ENCODE measurements at places on chromosomes 5 and 9.

DNA sequence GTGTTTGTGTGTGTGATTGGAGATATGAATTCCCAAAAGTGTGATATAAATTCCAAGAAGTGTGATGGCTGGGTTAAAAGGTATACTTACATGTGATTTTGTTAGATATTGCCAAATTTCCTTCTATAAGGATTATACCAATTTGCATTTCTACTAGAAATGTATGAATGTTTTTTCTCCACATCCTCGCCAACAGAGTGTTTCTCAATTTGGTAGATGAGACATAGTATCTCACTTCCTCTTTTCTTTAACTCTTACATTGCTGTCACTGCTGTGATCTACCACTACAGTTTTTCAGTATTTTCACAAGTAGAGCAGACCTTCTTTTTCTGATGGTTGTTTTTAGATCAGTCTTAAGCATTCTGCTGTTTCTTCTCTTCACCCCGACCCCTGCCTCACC, 111.3 kb downstream of the FER start:
- no peak for DNase-seq

- DNase-seq = no peak
These were observed 12.2 kb downstream of the SLC35A4 start for GRCh38 chr5:140576776-140577201.

- no peak for DNase-seq
These were observed 74.1 kb downstream of the ANKRD33B start for GRCh38 chr5:10637944-10638343.

DNA sequence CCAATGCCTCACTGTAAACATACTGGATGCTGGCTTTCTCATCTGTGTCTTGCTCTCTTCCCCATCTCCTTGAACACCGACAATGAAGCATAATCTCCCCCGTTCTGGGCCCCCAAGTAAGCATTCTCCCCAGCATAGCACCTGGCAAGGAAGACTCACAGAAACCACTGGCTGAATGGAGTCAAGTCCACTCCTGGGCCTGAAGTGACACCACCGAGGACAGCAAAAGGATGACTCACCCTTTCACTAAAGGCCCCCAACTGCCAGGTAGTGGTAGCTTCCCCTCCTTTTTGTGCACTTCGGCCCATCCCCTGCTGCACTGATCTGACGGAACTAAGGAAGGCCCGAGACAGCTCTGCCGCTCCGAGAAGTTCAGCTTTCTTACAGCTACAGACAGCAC, 9.4 kb downstream of the VDAC1 start:
- DNase-seq = no peak

DNA sequence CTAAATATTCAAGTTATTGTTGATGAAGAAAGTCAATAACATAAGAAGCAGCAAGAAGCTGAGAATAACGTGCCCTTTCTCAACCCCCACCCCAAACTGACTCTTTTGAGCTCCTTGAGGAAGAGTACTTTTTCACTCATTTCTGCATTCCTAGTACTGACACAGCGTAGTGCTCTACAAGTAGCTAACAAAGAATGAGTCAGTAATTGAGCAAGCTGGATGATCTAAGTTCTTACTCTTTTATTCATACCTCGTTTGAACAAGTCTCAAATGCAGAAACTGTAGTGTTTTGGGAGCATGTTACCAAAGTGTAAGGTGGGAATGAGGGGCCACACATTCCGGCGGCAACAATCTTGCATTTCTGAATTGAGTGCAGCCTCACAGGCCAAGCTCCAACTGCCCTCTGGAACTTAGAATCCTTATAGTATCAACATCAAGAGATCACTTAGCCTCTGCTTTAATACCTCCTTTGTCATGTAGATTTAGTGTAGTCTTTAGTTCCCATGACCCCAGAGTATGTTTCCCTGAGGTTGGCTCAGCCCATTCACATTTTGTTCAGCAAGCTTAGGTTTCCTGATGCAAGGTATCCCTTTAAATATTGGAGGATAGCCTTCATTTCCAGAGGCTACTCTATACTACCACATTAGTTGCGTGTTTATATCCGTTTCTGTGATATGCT, 152.0 kb downstream of the PRR16 start:
- no peak for DNase-seq

GRCh38 chr5:17282283-17283120, 65.1 kb downstream of the BASP1 start:
- DNase-seq = no peak

GRCh38 chr9:109012876-109013678, at the start of gene CTNNAL1:
CTNNAL1 (minus strand) TSS chr9:109013499; CDS start chr9:109013442, 57 bp downstream.
- peak; percentile 57 for DNase-seq

DNA sequence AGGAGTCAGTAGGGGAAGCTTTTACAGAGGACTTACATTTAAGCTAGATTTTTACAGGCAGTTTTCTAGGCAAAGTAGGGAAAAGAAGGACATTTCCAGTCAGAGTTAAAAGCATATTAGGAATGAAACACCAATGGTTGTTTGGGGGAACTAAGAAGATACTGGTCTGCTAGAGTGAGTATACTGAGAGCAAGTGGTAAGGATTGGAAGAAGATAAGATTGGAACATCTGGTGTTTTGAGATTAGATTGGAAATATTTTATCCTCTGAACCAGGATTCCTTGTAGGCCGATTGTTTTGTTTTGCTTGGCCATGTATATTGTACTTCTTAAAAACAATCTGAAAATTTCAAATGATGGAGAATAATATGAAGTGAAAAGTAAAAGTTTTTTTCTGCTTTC, 7.7 kb downstream of the FBXO38 start:
- no peak for DNase-seq

DNA sequence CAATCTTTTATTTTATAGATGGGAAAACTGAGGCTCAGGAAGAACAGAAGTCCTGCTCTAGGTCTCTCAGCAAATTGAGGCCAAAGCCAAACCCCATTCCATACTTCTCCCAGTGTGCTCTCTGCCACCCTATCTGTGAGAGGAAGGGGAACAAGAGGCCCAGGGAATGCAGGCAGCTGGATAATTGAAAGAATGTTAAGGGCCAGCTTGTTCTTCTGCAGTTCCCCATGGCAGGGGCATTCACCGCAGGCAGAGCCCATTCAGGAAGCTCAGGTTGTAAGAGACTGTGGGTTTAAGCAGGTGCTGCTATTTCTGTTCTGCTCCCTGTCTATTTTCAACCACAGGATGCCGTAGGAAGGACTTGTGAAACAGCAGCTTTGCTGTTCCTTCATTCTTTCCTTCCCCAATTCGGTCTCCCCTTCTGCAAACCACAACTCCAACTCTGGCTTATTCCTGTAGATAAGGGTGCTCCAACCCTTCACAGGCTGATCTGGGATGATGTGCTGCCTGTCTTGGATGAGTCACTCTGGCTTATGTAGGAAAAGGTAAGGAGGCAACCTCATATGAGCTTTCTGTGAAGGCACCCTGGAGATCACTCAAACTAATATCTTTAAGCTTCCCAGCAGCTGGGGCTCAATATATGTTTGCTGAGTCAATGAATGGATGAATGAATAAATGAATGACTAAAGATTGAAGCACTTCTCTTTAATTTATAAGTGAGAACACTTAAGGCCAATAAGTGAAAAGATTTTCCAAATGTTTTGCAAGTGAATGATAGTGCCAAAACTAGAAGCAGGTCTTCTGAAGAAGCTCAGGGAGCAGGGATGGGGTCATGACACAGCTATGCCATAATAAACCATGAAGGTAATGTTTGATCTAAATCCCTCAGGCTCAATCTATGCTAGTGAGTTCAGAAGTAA, 377.6 kb downstream of the BRINP1 start:
- DNase-seq = no peak

- no peak for DNase-seq
These were observed 134.9 kb downstream of the EFNA5 start for GRCh38 chr5:107535849-107536248.

DNA sequence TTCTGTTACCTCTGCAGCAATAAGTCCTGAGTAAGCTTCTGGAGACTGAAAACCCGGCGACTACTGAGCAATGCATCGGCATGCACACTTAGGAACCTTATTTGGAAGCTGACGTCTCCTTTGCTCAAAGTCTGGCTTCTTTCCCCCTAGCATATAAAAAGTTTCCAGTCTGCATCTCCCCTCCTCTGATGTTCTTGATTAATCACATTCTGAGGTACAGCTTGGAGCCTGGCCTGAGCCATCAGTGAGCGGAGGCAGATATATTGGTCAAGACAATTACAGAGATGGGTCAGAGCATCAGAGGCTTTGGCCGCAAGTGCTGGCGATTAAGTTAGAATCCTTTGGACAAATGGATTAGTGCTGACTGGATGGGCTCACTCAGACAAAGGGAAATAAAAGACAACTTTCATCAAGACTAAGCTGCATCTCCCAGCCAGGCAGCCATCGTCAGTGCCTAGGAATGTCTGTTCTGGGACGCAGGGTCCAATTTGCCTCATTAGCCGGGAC, 140.7 kb downstream of the MTX3 start:
- DNase-seq = no peak

GRCh38 chr5:146048994-146049703, 56.2 kb downstream of the PLAC8L1 start:
- DNase-seq = no peak

DNA sequence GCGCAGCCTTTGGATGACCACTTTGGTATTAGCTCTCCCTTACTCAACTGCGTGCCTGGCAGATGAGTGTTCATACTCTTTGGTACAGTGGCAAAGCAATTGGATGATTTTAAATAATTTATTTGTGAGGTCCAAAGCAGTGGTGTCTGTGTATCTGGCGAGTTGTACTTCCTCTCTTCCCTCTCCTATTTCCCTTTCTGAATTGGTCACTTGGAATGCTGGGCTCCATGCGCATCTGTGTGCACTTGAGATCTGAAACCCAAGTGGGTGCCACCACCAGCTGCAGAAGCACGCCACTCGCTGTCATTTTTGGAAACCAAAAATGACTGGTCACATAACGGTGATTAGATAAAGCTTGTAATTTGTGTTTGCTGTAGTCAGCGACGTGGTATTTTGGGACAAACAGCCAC, 386.0 kb upstream of the KLF4 start:
- no peak for DNase-seq

DNA sequence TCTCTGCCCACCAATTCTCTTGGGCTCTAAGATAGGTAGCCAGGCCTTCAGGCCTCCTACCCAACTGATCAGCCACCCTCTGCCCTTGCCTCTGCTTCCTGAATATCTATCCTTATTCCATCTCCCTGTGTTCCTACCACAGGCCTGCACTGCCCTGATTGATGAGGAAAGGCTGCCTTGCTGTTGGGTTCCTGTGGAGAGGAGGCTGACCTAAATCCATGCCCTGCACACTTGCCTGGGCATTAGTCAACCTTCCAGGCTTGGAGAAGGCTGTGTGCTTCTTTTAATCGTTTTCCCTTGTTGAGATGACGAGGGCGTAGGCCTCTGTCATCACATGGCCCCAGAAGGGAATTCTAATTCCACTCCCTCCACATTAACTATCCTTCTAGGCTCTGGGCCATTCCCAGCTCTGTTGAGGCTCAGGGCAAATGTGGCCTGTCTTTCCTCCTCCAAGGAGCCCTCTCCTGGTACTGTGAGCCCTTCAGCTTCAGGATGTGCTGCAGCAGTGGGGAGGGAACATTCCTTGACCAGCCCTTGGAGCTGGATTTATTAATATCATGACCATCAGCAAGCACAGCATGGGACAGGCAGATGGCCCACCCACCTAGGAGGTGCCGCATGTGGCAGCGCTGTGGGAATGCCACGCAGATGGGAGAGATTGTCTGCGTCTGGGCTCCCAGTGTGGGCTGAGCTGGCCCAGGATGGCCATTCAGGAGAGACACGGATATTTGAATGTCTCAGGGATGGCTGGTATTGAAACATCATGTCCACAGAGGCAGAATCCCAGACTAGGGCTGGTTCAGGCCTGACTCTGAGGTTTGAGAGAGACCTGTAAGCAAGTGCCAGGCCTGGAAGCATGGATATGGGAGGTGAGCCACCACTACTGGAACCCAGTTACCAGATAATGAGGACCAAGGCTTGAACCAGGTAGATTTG, 40.9 kb downstream of the ANGPTL2 start:
- no peak for DNase-seq

DNA sequence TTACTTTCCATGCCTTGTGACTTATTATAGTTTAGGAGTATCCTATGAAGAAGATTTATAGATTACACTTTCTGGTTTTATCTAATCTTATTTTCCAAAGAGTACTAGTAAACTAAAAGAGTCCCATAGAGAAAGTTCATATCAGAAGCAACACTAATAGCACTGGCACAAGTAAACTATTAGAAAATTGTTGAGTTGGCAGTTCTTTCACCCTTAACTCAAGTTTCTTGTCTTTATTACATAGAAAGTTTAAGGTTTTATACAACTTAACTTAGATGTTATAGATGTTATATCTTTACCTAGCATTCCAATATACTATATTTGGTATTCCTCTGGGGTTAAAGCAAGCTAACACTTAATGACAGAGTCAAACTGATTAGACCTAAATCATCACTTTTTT, 437.8 kb upstream of the ARRDC3 start:
- no peak for DNase-seq

DNA sequence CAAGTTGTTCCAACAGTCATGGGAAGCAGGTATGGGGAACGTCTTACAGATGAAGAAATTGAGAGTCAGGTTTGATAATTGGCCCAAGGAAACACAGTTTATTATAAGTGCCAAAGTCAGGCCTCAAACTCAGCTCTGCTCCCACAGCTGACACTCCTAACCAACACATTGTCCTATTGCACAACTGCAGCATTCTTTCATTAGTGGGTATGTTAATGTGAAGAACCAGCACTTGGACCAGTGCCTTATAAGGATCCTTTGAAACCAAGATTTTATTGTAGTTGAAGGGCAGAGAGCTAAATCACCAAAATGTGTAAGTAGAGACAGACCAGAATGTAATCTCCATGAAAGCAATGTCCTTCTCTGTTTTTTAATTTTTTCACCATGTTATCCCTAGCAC, 56.1 kb downstream of the GRIA1 start:
- no peak for DNase-seq

- no peak for DNase-seq
These were observed 1353.4 kb upstream of the WWC1 start for GRCh38 chr5:166938071-166938470.

GRCh38 chr5:128896675-128897074, 68.6 kb upstream of the SLC27A6 start:
- DNase-seq = no peak

- DNase-seq = no peak
These were observed 10.4 kb upstream of the PCDHGC3 start for GRCh38 chr5:141465351-141465750.

- no peak for DNase-seq
These were observed 188.7 kb downstream of the EBF1 start for GRCh38 chr5:158910782-158911692.

- no peak for DNase-seq
These were observed 112.4 kb downstream of the INIP start for GRCh38 chr9:112605518-112605917.

DNA sequence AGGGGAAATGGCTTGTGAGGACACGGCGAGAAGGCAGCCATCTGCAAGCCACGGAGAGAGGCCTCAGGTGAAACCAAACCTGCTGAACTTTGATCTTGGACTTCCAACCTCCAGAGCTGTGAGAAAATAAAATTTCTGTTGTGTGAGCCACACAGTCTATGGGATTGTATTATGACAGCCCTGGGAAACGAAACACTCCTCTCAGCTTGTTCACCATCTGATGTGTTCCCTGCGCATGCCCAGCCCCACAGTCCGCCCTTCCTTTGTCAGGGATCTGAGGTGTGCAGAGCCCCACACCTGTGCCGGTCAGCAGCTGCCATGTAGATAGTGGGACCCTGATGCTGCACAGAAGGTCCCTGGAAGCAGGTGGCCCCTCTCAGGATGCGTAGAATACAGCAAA, 34.1 kb downstream of the PLPP7 start:
- no peak for DNase-seq
